ENCODE measurements at places on chromosomes 2 and 18.

DNA sequence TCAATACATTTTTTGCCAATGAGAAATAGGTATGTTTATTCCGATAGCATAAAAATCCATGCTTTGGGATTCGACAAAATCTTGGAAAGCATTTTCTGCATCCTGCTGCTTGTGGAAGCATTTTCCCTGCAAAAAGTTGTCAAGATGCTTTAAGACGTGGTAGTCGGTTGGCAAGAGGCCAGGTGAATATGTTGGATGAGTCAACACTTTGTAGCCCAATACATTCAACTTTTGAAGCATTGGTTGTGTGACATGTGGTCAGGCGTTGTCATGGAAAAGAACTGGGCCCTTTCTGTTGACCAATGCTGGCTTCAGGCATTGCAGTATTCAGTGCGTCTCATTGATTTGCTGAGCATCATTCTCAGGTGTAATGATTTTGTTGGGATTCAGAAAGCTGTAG is 764.5 kb downstream of the TRIB2 start:
- no peak for DNase-seq

DNA sequence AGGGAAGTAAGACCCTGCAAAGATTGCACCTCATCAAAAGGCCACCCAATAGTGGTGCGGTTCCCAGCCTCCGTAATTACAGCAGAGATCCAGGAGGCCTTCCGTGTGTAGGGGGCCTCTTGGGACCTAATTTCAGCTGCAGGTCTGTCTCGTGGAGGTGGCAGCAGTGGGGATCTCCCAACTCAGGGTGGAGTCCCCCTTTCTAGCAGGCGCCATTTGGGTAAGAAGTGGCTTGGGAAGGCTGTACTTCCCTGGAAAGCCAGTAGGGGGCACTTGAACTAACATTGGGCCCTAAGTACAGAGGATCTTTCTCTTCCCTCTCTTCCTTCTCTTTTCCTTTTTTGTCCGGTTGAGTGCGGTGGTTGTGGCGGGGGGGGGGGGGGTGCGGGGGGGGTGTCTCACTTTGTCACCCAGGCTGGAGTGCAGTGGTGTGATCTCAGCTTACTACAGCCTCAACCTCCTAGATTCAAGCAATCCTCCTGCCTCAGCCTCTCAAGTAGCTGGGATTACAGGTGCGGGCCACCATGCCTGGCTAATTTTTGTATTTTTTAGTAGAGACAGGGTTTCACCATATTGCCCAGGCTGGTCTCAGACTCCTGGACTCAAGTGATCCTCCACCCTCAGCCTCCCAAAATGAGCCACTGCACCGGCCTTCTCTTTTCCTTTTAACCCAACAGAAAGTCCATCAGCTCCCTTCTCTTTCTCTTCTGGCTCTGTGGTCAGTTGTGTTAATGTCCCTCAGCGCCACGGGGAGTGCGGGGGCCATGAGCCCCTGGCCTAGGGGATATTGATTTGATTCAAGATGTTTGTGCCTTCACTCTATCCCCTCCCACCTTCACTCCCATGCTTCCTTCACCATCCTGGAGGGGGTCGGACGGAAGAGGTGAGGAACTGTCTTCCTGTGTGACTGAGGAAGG is 32.0 kb downstream of the CENPO start:
- peak; percentile 51 for DNase-seq

DNA sequence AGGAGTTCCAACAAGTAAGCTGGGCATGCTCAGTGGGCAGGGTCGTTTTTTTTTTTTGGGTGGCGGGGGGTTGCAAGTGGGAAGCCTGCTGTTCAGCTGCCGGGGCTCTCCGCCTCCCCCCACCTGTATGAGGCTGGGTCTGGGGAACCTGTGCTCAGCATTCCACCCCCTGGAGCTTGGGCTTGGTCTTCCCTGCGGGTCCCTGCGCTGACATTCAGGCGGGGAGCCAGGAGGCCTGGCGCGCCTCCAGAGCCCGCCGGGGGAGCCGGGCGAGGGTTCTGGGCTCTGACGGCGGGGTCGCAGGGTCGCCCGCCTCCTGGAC is 822 bp upstream of the GPD2 start:
- DNase-seq, result no peak

DNA sequence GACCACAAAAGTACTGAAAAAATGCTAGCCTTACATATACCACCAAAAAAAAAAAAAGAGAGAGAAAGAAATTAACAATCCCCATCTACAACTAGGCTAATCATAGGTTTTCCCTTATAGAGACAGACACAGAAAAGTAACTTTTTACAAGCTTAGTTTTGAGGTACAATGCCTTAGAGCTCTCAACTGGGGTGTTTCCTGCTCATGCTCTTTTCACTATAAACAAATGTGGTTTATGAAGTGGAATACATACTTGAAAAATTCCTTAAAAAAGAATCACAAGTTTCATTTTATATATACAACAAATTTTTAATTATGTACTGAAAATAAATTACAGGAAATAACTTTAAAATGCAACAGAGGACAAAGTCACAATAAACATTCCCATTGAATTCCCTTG is 82.5 kb downstream of the ATL2 start:
- DNase-seq, result no peak

DNA sequence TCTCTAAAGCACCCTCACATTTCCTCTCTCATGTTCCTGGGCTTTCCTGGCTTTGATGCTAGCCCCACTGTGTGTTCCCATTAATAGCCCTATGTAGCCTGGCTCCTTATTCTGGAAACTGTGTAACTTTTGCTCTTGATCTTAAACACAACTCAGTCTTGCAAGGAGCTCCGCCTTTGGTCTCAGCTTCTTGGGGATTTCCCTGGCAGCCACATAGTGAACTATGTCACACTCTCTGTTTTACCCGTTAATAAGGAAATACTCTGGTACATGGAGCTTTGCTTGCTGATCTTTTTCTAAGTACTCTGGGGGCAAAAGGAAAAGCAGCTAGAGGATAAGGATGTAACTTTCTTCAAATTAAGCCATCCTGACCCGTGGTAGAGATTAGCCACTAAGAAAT is 259.3 kb downstream of the NEDD4L start:
- DNase-seq, result no peak

DNA sequence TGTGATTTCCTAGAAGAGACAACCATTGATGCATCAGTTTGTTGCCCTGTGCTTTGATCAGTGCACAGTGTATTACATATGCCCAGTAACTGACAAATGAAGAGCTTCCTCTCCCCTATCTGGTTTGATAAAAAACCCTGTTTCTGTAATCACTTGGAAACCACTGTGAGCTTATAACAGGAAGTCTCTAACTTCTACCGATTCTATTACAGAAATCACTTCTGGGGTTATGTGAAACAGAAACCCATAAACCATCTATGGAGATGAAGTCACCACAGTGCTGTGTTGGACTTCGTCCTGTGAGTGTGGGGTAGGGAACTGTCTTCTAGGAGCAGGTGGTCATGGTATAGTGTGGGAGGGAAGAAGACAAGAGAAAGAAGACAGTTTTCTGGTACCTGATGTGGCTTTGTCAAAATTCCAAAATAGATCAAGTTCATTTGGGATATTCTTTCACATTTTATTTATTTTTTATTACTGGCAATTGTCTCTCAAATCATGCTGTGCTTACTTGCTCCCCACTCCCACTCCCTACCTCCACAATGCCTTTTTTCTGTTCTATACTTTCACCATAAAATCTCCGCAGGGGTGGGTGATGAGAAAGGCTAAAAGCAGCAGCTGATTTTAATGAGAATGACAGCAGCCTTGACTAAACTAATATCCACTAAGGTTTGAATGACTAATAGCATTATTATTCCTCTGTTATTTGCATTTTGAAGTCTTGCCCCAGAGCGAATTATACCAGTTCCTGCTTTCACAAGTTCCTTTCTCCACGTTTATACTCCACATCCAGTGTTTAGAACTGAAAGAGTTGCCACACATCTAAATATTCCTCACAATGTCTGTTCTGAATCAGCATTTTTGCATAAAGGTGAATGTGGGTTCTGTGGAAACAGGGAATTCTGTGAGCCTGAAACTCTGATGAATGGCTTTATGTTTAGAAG is 41.7 kb upstream of the RND3 start:
- no peak for DNase-seq

DNA sequence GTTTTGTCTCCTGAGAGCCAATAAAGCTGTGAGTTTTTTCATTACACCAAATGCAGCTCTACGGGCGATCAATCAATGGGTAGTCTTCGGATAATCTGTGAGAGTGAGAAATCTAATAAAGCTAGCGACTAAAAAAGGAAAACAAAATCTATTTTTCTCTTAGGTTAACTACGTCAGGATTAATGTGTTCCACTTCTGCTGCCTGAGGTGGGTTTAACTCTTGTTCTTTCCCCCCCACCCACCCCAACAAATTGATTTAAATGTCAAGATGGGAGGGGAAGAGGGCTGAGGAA is 63.0 kb upstream of the PSMD14 start:
- peak; percentile 11 for DNase-seq

DNA sequence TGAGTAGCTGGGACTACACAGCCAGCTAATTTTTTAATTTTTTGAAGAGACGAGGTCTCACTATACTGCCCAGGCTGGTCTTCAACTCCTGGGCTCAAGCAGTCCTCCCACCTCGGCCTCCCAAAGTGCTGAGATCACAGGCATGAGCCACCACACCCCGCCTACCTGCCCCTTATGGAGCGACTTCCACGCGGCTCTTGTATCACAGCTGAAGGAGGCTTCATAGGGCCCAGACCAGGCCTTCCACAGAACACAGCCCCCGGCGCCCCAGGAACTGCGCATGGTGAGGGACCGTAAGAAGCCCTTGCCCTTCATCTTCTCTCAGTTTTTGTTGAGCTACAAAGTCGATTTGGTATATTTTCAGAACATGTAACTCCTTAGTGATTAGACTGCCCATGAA is 220.3 kb downstream of the KLHL29 start:
- DNase-seq, result no peak

GRCh38 chr2:162072181-162072702 is 1.8 kb downstream of the DPP4 start:
- DNase-seq, result peak; percentile 19

- DNase-seq, result no peak
These were observed 1665.2 kb downstream of the SUCLG1 start for GRCh38 chr2:82793711-82794435.

DNA sequence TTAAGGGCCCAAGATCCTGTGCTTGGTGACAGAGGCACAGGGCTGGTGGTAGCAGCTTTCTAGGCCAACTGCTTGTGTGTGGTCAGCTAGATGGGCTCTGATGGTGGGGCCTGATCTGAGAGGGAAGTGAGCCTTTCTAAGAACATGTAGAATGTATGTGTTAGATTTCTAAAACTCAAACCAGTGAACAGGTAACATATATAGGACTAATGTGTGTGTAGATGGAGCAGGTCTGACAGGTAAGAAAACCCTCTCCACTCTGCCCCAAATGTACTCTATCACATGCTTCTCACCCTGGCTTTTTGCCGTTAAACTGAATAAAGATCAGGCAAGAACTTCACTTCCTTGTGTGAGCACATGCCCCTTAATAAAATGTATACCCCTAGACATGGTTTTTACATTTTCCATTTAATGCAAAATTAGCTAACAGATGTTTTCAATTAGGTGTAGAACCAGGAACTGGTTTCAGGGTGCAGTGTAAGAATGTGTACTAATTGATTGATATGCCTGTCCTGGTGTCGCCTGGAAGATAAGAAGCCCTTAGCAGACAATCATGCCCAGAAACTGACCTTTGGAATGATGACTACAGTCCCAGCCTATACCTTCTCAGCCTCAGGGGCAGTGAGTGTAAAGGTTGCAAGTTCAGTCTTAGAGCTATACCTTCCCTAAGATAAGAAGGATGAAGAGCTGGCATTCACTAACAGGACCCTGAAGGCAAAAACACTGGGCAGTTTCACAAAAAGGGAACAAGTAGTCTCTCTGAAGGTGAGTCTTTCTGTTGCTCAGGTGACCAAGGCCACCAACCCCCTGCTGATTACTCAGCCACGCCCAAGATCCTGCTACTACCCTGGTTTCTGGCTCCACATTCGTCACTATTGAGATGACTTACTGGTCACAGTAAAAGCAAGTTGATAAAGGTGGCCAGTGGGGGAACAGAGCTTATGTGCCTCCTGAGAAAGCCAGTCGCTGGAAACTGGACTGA is 71.2 kb downstream of the SPATS2L start:
- DNase-seq, result peak; percentile 46

DNA sequence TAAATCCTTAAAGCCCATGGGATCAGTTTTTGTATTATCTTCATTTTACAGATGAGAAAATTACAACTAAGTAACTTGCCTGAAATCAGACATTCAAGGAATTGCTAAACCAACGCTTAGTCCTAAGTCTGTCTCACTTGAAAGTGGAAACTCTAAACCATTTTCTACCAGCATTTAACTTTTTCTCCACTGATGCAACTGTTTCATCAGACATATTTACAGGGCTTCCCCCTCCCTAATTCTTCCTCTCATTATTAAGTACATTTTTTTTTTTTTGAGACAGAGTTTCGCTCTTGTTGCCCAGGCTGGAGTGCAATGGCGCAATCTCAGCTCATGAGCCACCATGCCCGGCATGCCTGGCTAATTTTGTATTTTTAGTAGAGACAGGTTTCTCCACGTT is 88.6 kb downstream of the ACVR1C start:
- no peak for DNase-seq

DNA sequence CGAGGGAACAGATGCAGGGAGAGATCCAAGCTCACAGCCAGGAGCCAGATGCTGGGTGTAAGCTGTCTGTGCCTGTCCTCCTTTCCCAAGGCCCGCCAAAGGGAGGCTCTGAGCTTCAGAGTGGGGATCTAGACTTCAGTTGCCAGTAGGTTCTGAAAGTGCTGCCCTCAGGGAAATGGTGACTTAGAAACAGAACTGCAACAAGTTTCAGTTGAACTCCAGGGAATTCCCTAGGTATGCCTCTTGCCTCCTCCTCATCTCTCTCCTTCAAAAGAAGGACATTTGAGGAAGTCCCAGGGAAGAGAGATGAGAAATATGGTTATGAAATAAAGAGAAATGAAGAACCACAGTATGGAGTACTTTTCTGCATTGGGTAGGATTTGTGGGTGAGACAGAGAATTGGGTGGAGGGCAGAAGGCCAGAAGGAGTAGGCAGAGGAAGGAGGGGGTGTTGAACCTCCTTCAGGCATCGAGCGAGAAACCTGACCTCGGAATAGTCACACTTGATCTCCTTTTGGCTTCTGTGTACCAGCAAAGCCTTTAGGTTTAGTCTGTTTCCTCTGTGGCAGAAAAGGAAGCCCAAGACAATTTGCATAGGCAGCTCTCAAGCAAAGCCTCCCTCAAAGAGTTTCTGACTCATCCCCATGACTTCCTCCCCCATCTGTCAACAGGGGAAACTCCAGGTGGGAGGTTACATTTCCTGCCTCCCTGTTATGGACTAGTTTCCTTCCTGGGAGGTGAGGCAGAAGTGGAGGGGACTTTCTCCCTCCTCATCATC is 45.7 kb downstream of the QPCT start:
- DNase-seq, result no peak

DNA sequence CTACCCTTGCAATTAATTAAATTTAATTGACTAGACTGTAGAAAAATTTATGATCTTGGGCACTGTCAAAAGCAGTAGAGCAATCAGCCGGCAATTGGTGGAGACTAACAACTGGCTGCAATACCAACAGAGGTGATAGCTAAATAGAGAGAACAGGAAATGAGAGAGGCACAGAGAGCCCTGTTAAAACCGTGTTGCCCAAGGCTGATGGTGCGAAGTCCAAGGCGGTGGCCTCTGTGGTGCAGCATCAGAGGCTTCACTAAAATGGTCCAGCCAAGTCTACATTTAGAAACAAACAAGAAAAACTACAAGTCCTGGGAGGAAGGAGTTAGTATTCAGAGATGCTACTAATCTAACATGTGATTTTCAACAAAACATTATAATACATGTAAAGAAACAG is 115.6 kb downstream of the NETO1 start:
- no peak for DNase-seq
